ENCODE measurements at places on chromosomes 16 and 17.

DNA sequence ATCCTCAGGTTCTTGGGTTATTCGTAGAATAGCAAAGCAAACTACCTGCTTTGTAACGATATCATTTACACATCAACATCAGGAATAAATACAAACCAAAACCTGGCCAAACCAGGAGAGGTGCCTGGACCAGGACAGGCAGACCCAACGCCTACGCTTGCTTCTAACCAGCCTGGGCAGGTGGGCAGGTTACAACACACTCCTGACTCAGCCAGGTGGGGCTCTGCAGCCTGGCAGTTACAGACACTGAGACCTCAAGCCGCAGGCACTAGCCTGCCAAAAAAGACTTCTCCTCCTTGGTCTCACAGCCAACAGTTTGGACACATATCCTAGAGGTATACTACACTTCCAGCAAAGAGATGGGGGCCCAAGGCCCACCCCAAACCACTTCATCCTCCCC lies 14.0 kb downstream of the ANKRD11 start:
- peak overlapping the region; percentile 4 for H3K27ac ChIP-seq
- no peaks in the 10 kb centered on the region for H3K27me3 ChIP-seq
- H3K36me3 ChIP-seq: peaks cover 4% of the 10 kb centered on the region
- DNase-seq: no peak

DNA sequence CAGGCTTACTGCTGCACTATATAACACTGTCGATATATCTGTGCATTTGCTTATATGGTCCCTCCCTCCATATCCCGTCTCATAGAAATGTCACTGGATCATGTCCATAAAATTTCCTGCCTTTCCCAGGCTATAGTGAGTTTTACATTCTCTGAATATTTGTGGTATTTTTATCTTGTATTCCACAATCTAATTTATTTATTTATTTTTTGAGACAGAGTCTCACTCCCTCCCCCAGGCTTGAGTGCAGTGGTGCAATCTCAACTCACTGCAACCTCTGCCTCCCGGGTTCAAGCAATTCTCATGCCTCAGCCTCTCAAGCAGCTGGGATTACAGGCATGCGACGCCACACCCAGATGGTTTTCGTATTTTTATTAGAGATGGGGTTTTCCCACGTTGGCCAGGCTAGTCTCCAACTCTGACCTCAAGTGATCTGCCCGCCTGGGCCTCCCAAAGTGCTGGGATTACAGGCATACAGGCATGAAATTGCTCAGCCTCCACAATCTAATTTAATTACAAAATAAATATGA lies 12.9 kb downstream of the TRIM37 start:
- DNase-seq: no peak
- H3K4me3 ChIP-seq: no peak overlapping the region
- no peak overlapping the region for H3K27ac ChIP-seq

DNA sequence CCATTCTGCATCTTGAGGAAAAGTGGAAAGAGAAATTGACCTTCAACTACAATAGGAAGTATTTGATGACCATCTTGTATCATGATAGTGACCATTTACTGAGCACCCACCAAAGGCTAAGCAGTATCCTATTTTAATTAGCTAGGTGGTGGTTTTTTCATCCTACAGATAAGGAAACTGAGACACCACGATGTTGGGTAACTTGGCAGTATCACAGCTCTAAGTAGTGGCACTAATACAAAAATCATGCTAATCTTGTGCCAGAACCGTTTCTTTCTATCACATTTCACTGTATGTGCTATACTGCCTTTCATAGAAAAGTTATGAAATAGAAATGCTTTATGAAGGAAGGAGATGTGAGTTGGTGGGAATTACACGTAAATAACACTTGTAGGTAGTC lies 2.3 kb downstream of the EVI2B start:
- no peaks in the 10 kb centered on the region for H3K27me3 ChIP-seq
- peaks cover 64% of the 10 kb centered on the region for H3K4me1 ChIP-seq
- peak overlapping the region; percentile 71 for H3K4me3 ChIP-seq

DNA sequence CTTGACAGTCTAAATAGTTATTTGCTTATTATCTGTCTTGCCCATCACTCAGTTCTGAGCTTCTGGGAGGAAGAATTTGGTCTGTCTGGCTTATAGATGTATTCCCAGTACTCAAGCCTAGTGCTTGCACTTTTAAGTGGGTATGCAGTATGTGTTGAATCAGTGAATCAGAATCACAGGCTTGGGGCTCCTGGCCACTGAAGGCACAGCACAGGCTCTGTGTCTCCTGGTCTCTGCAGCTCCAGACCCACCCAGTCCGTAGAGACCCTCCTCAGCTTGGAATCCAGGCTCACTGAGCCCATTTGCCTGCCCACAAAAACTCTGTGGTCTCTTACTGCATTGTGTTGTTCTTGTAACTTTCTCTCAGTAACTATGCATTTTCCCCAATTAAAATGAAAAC lies 19.3 kb upstream of the CFAP20 start:
- no peaks in the 10 kb centered on the region for H3K4me1 ChIP-seq
- H3K36me3 ChIP-seq: no peaks in the 10 kb centered on the region
- no peak overlapping the region for H3K27ac ChIP-seq
- no peak for DNase-seq
- no peaks in the 10 kb centered on the region for H3K27me3 ChIP-seq

- no peaks in the 10 kb centered on the region for H3K27me3 ChIP-seq
- no peak for DNase-seq
- H3K27ac ChIP-seq: no peak overlapping the region
- H3K4me1 ChIP-seq: peaks cover 19% of the 10 kb centered on the region
Measured at GRCh38 chr17:17073030-17073564, 30.8 kb downstream of the MPRIP start.

DNA sequence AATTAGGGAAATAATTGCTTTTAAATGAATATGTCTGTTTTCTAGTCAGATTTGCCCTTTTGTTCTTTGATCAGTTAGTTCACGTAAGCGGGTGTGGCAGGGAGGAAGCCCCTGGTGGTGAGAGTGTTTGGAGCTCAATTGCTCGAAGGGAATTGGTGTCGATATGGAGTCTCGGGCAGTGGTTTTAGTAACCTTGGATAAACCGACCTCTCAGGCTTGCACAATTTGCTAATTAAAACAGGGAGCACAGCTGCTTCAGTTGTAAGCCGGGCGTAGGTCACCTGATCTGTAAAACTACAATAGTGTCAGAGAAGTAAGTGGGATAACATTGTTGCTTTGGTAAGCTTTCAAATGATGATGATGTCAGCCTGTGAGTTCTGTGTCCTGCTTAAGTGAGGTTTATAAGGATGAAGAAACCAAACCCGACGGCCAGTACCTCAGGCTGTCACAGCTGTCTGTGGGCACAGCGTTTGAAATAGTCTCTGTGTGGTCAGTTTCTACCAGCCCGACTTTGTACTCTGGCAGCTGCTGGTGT lies 2.9 kb downstream of the ZNF750 start:
- no peak overlapping the region for H3K4me3 ChIP-seq
- H3K36me3 ChIP-seq: peaks cover 18% of the 10 kb centered on the region
- no peaks in the 10 kb centered on the region for H3K4me1 ChIP-seq
- H3K27me3 ChIP-seq: no peaks in the 10 kb centered on the region
- H3K27ac ChIP-seq: no peak overlapping the region
- no peak for DNase-seq

- H3K27me3 ChIP-seq: no peaks in the 10 kb centered on the region
- H3K27ac ChIP-seq: no peak overlapping the region
- DNase-seq: no peak
- peaks cover 8% of the 10 kb centered on the region for H3K4me1 ChIP-seq
- H3K4me3 ChIP-seq: no peak overlapping the region
Measured at GRCh38 chr16:1481906-1482835, 6.6 kb downstream of the PTX4 start.
